ENCODE measurements at places on chromosomes 12 and 14.

DNA sequence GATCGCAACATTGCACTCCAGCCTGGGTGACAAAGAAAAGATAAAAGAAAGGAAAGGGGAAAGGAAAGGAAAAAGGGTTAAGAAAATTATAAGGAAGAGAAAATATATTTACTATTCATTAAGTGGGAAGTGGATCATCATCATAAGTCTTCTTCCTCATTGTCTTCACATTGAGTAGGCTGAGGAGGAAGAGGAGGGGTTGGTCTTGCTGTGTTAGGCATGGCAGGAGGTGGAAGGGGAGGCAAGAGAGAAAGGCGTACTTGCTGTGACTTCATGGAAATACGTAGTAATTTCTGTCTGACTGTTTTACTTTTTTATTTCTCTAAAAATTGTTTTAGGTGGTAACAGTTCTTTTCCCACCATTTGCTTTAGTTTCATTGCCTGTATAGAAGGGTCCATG, 26.2 kb downstream of the FAM177A1 start:
- DNase-seq: no peak

GRCh38 chr12:130336723-130337487, 782 bp upstream of the PIWIL1 start:
- no peak for DNase-seq

- no peak for DNase-seq
Observed at GRCh38 chr12:42575717-42576116, 13.8 kb downstream of the PRICKLE1 start.

- no peak for DNase-seq
Observed at GRCh38 chr14:104076743-104077142, 8.8 kb upstream of the ASPG start.

GRCh38 chr12:49366096-49366651, 1.1 kb upstream of the SPATS2 start:
- DNase-seq: no peak

- no peak for DNase-seq
Observed at GRCh38 chr14:21070083-21070609, at the start of gene ARHGEF40. TSS of gene ARHGEF40 (plus strand) at chr14:21070304. CDS start at chr14:21070397, 93 bp downstream.

GRCh38 chr14:49483268-49483667, 102.9 kb downstream of the RPS29 start:
- DNase-seq: no peak

- DNase-seq: no peak
Observed at GRCh38 chr14:93967637-93968250, 8.6 kb downstream of the ASB2 start.

DNA sequence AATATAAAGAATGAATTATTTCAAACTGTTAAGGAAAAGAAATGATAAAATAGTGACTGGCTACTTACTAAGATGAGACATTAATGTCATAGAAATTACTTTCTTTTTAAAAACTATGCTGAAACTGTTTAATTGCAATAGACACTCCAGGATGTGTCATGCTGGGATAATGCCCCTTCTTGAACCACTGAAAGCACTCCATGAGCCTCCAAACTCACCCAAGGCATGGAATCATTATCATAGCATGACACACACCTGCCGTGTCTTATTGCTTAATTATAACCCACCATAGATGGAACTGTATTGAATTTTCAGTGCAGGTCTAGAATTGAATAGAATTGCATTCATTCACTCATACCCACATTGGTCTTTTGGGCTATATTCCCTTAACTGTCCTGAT, 4.3 kb downstream of the MBIP start:
- DNase-seq: no peak

DNA sequence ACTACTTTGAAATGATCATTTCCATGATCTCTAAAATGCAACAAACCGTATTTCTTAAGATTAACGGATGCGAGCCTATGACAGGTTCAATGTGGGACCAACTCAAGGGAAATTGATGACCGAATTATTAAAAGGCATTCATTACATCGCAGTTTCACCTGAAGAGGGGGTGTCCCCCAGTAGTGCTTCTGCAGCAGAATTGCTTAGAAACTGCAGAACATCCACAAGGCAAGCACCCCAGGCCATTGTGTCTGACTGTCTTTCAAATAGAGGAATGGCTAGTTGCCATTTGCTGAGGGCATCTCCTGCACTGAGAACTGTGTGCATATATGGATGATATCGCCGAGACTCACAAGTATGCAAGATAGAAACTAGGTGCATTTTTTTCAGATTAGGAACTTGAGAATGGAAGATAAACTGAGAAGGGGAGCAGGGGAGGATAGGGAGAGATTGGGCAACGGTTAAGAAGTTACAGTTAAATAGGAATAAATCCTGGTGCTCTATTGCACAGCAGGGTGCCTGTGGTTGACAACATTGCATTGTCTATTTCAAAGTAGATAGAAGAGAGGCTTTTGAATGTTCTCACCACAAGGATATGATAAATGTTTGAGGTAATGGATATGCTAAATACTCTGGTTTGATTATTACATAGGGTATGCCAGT, 234.3 kb upstream of the PLEKHG7 start:
- DNase-seq: no peak

- DNase-seq: no peak
Observed at GRCh38 chr14:68623826-68624225, 169.0 kb downstream of the ZFP36L1 start.

DNA sequence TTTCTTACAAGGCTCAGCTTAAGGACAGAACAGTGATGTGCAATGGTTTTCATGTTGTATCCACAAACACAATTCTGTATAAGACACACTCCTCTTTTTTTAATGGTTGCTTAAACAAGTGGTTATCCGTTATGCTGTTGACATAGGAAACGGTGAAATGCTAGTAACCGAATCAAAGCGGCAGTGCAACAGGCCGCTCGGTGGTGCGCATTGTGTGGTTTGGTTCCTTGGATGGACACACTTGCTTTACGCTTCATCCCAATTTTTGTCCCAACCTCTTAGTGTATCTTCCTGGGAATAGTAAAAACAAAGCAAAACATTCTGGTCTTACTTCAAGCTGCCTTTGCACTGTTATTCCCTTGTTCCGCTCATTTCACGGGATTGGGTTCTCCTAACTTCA, 650 bp upstream of the PTGER2 start:
- DNase-seq: no peak

Measured in stimulated activated naive CD8-positive, alpha-beta T cell treated with anti-CD3 and anti-CD28 coated beads, Interleukin-15, Interleukin-2, amounts not matched to agents 100 U/mL and 50 U/mL, for 24 hours (primary cell).